Aorta (tissue), 5 donors: ENCODE measurements at places on chromosomes 6 and 20. TPM values are rescaled to one million over a fixed set of nuclear protein-coding genes. Genes with fewer than 3 reads are reported as not detected.

DNA sequence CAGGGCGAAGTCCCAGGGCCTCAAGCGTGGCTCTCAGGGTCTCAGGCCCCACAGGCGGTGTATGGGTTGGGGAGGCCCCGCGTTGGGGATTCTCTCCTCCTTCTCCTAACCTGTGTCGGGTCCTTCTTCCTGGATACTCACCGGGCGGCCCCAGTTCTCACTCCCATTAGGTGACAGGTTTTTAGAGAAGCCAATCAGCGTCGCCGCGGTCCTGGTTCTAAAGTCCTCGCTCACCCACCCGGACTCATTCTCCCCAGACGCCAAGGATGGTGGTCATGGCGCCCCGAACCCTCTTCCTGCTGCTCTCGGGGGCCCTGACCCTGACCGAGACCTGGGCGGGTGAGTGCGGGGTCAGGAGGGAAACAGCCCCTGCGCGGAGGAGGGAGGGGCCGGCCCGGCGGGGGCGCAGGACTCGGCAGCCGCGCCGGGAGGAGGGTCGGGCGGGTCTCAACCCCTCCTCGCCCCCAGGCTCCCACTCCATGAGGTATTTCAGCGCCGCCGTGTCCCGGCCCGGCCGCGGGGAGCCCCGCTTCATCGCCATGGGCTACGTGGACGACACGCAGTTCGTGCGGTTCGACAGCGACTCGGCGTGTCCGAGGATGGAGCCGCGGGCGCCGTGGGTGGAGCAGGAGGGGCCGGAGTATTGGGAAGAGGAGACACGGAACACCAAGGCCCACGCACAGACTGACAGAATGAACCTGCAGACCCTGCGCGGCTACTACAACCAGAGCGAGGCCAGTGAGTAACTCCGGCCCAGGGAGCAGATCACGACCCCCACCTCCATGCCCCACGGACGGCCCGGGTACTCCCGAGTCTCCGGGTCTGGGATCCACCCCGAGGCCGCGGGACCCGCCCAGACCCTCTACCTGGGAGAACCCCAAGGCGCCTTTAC is at the start of gene HLA-G:
Gene HLA-G, plus strand, starts transcription at position 247 of the 892 bp plus-strand sequence. Its CDS starts 20 bp downstream, at position 267.
- H3K4me1 ChIP-seq, result no peaks in the 10 kb centered on the region
- DNase-seq, result no peak
- no peak within 1 kb of the TSS for H3K27ac ChIP-seq
- H3K4me3 ChIP-seq, result no peak within 1 kb of the TSS
- H3K27me3 ChIP-seq, result no peaks in the 10 kb centered on the region

- no peaks in the 10 kb centered on the region for H3K36me3 ChIP-seq
- H3K4me1 ChIP-seq, result no peaks in the 10 kb centered on the region
- no peak overlapping the region for H3K27ac ChIP-seq
- DNase-seq, result no peak
Observed at GRCh38 chr6:17591287-17591686, 8.8 kb upstream of the FAM8A1 start.

GRCh38 chr20:51183451-51183850 is 160.5 kb upstream of the KCNG1 start:
- H3K4me3 ChIP-seq, result no peak overlapping the region
- no peaks in the 10 kb centered on the region for H3K36me3 ChIP-seq
- H3K27me3 ChIP-seq, result no peaks in the 10 kb centered on the region
- no peak overlapping the region for H3K27ac ChIP-seq
- no peak for DNase-seq

GRCh38 chr20:6339176-6339575 is 216.3 kb upstream of the FERMT1 start:
- no peak overlapping the region for H3K4me3 ChIP-seq

DNA sequence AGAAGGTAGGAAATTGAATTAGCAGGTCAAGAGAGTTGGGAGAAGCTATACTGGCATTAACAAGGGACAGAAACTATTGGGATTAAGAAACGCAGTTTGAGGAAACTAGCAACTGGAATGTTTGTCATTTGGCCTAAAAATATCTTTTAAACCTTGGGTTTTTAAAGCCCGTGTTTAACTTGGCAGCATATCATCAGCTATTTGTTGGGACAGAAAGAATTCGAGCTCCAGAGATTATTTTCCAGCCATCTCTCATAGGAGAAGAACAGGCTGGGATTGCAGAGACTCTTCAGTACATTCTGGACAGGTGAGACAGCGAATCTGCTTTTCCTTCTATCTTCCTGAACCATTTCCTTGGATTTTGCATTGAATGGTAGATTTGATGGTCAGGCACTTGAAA is 17.8 kb downstream of the ACTR5 start:
- no peak overlapping the region for H3K4me3 ChIP-seq
- peaks cover 10% of the 10 kb centered on the region for H3K4me1 ChIP-seq
- H3K27ac ChIP-seq, result peak overlapping the region; percentile 99
- no peaks in the 10 kb centered on the region for H3K27me3 ChIP-seq
- DNase-seq, result no peak
- peaks cover 5% of the 10 kb centered on the region for H3K36me3 ChIP-seq

DNA sequence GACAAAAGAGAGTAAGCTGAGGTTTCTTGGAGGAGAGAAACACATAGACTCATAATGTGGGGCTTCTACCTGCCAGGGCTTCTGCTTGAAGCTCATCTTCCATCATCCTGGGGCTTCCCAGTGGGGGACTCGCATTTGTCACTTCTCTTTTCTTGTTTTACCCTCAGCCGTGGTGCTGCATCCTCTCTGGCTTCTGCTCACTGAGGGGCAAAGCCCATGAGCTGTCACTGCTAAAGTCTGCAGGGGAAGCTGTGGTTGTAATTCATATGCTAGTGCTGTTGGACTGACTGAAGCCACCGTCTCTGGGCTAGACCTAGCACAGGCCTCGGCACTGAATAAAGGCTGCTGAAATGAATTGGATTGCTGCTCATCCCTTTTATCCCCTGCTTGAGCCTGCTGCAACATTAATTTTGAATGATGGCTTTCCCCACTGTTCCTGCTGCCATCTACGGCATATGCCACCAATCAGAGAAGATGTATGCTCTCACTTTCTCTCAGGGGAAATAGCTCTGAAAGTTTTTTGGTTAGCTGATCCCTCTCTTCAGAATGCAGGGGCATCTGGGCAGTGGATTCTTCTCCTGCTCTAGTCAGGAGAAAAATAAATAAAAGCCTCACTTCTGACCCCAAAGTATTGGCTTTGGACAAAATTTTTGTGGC is 568.4 kb upstream of the MAP3K7 start:
- H3K27me3 ChIP-seq, result peaks cover 3% of the 10 kb centered on the region
- H3K36me3 ChIP-seq, result no peaks in the 10 kb centered on the region
- DNase-seq, result no peak
- H3K27ac ChIP-seq, result no peak overlapping the region
- H3K4me3 ChIP-seq, result no peak overlapping the region

GRCh38 chr6:33427585-33428223 is 7.8 kb downstream of the SYNGAP1 start:
- DNase-seq, result peak; percentile 72
- H3K27me3 ChIP-seq, result no peaks in the 10 kb centered on the region
- no peaks in the 10 kb centered on the region for H3K36me3 ChIP-seq
- H3K4me3 ChIP-seq, result peak overlapping the region; percentile 63

DNA sequence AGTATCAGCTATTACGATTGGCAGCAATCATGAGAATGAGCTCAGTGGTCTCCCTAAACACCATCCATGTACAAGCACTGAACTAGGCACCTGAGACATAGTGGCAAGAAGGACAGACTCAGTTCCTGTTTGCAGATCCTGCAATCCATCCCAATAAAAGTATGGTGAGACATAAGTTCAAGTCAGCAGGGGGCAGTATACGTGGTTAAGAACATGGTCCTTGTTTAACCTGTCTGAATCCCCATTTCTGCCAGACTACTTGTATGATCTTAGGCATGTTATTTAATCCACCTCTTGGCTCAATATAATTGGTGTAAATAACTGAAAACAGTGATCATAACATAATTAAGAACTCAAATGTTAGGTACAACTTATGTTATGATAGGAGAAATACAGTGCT is 33.2 kb upstream of the PNISR start:
- H3K4me3 ChIP-seq, result no peak overlapping the region
- H3K36me3 ChIP-seq, result no peaks in the 10 kb centered on the region
- no peak for DNase-seq
- H3K27ac ChIP-seq, result no peak overlapping the region
- no peaks in the 10 kb centered on the region for H3K27me3 ChIP-seq

GRCh38 chr6:156658186-156658965 is 118.8 kb upstream of the ARID1B start:
- no peaks in the 10 kb centered on the region for H3K4me1 ChIP-seq
- H3K27me3 ChIP-seq, result no peaks in the 10 kb centered on the region
- H3K4me3 ChIP-seq, result peak overlapping the region; percentile 50

DNA sequence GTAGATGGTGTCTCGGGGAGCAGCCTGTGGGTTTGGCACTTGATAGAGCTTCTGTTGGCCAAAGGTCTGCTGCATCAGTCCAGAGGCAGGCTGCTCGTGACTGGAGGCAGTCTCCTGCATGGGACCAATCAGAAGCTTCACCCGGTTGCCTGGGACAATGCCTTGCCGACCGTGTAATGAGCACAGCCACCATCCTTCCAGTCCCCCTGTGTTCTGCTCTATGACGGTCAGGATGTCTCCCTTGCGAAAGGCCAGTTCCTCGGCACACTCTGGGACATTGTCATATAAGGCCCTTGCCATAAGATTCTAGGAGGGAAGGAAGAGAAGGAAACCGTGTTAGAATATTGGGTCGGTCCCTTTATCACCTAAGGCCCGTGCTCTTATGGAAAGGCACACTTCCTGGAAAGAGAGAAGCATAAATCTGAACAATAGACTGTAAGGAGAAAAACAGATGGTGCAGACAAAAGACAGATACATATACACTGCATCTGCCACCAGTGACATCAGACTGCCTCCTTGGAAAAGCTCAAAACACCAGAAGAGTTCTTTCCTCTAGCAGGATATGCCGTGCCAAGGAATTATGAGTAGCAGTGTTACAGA is 18.9 kb downstream of the NEDD9 start:
- DNase-seq, result no peak
- H3K27ac ChIP-seq, result peak overlapping the region; percentile 76
- H3K4me1 ChIP-seq, result peaks cover 33% of the 10 kb centered on the region
- no peaks in the 10 kb centered on the region for H3K27me3 ChIP-seq
- H3K4me3 ChIP-seq, result no peak overlapping the region
- H3K36me3 ChIP-seq, result no peaks in the 10 kb centered on the region

DNA sequence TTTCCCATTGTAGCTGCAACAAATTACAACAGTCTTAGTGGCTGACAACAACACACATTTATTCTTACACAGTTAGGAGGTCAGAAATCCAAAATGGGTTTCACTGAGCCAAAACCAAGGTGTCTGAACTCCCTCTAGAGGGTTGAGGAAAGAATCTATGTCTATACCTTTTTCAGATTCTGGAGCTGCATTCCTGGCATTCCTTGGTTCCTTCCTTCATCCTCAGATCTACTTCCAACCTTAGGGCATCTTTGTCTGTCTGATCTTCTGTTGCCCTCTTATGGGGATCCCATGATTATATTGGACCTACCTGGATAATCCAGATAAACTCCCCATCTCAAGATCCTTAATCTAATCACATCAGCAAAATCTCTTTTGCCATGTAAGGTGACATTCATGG is 540.9 kb upstream of the MAP3K7 start:
- no peak overlapping the region for H3K4me3 ChIP-seq
- no peak for DNase-seq
- H3K4me1 ChIP-seq, result no peaks in the 10 kb centered on the region
- H3K36me3 ChIP-seq, result no peaks in the 10 kb centered on the region
- H3K27me3 ChIP-seq, result no peaks in the 10 kb centered on the region

DNA sequence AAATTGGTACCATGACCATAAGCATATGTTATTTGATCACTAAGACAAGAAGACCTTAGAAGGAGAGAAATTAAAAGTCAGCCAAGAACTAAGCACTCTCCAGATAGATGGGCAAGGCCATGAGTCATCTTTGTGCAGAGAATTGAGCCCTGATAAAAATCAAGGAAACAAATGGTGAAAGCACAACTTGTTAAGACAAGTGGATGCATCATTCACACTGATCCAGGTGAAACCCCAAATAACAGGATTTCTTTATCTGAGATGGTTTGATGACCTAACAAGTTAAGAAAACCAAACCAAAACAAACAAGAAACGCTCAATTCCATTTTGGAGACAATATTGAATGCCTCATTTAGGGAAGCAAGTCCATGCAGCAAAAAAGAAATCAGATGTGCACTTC is 121.6 kb downstream of the ADAT2 start:
- no peak overlapping the region for H3K4me3 ChIP-seq
- no peaks in the 10 kb centered on the region for H3K27me3 ChIP-seq
- H3K36me3 ChIP-seq, result no peaks in the 10 kb centered on the region
- no peak for DNase-seq

DNA sequence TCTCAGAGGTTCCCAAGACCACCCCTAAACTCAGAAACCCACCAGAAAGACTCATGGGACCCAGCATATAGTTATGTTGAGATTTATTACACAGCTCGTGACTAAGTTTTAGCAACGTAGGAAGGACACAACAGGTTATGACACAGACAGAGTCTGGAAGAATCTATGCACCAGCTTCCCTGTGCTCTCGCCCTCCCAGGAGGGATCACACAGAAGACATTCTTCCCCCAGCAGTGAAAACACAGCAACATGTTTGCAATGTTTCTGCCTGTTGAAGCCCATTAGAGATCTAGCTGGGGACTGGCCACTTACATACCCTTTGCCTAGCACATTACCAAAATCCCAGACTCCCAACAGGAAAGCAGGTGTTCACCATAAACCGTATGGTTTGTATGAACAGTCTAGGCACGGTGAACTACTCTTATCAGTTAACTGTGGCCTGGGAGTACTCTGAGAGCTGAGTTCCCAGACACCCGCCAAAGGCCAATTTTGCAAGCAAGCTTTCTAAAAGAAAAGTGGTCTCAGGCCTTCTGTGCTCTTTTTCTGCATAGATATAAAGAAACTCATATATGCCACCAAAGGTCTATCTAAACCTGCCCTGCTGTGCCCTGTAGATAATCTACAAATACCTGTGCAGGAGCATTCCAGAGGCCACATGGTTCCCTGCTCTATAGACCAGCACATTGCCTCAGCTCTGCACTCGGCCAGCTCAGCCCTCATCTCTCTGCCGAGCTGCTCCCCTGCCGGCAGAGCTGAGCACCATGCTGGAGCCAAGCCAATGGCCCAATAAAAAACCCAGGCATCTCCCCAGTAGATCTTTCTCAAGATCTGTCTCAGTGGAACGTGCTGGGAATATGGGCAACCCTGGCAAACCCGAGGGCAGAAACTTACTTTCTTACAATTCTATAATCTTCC is 69.6 kb upstream of the SMIM28 start:
- no peaks in the 10 kb centered on the region for H3K4me1 ChIP-seq
- DNase-seq, result no peak
- no peak overlapping the region for H3K4me3 ChIP-seq
- H3K27ac ChIP-seq, result no peak overlapping the region

Gene ELOVL4
- 1.6 TPM for polyA plus RNA-seq

Gene TRAPPC3L
- 0.54 TPM for polyA plus RNA-seq

Gene PNPLA1
- not detected for polyA plus RNA-seq

Gene SSTR4
- not detected for polyA plus RNA-seq

Gene C6orf52
- polyA plus RNA-seq, result not detected

Gene STMND1
- polyA plus RNA-seq, result not detected

Gene SOBP
- 9.0 TPM for polyA plus RNA-seq

Gene GNMT
- polyA plus RNA-seq, result 1.2 TPM
